Fibroblast of skin of left biceps (primary cell): ENCODE measurements at places on chromosomes 3 and 15.
A peak's percentile ranks its signal among the peaks of the same experiment; 100 is the strongest.

- DNase-seq = no peak
These were observed 53.0 kb upstream of the STXBP5L start for GRCh38 chr3:120854908-120855526.

DNA sequence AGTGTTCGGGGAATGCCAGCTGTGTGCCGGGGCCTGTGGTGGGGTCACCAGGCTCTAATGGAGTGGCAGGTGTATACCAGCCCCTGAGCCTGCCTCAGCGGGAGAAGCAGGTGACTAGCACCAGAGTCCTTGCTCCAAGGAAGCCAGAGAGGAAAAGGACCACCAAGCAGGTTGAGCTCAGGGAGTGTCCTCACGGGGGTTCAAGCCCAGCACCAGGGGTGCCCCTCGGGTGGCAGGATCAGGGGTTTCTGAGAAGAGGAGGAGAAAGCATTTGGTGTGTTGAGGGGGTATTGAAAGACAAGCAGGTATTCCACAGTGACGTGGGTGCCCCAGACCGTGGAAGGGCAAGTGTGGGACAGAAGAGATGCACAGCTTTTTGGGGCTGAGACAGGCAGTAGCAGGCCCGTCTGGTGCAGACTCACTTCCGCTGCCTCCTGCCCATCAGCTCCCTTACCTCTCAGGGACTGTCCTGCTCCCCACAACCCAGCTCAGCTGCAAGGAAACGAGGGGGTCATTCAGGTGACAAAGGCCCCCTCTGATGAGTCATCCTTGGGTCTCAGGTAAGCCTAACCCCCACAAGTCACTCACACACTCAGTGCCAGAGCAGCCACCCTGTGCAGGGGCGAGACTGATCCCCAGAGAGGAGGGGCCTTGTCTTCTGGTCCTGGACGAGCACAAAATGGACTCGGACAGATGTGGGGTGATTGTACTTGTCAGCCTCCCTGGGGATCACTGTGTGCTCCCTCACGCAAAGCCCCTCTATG is 21.4 kb upstream of the POC1A start:
- no peak for DNase-seq

GRCh38 chr3:56314842-56315241 is 153.4 kb downstream of the ERC2 start:
- DNase-seq = peak; percentile 20

DNA sequence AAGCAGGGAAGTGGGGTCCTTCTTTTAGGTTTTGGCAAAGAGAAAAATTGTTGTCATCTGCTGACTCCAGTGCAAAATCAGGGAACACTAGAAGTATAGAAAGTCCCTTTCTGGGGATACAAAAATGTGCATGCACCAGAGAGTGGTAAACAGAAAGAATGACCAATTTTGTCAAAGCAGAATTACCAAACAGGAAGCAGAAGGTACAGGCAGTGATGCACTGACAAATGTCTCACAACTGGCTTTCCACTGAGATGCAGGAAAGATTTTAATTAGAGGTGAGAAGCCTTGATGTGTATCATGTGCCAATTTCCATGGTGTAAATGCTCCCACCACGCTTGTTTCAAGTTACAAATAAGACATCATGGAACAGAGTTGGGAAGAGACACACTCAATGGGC is 66.0 kb downstream of the TRIM69 start:
- DNase-seq = no peak

DNA sequence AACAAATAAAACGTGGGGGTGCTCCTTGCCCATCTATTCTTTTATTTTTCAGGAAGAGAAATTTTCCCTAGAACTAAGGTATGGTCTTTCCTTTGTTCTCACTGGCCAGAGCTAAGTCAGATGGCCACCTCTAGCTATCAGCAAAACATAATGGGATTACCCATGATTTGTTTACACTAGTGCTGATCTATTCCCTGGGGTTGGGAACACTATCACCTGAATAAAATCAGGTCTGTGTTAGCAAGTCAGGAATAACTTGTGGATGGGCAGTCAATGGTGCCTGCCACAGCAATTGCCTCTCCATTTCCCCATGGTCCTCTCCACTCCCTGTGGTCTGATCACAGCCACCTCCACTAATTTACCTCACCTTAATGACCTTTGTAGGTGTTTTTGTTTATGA is 181.7 kb upstream of the CADPS start:
- no peak for DNase-seq

GRCh38 chr15:50997371-50998051 is 89.0 kb downstream of the AP4E1 start:
- DNase-seq = no peak

DNA sequence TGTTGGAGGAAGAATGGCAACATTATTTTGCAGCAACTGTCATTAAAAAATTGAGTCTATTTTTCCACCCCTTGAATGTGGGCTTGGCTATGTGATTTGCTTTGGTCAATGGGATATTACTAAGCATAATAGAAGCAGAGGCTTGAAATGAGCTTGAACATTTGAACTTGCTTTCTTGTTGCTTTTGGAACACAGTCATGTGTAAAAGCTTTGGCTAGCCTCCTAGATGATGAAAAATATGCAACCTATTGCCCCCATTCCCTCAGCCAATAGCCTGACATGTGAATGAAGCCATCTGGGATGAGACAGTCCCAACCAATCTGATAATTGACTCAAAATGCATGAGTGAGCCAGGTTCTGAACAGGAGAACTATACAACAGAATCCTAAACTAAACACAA is 78.4 kb downstream of the PLSCR2 start:
- DNase-seq = peak; percentile 66

- DNase-seq = no peak
These were observed 10.9 kb downstream of the CCDC13 start for GRCh38 chr3:42762046-42762724.

GRCh38 chr3:30680789-30681648 is 74.6 kb downstream of the TGFBR2 start:
- peak; percentile 79 for DNase-seq

DNA sequence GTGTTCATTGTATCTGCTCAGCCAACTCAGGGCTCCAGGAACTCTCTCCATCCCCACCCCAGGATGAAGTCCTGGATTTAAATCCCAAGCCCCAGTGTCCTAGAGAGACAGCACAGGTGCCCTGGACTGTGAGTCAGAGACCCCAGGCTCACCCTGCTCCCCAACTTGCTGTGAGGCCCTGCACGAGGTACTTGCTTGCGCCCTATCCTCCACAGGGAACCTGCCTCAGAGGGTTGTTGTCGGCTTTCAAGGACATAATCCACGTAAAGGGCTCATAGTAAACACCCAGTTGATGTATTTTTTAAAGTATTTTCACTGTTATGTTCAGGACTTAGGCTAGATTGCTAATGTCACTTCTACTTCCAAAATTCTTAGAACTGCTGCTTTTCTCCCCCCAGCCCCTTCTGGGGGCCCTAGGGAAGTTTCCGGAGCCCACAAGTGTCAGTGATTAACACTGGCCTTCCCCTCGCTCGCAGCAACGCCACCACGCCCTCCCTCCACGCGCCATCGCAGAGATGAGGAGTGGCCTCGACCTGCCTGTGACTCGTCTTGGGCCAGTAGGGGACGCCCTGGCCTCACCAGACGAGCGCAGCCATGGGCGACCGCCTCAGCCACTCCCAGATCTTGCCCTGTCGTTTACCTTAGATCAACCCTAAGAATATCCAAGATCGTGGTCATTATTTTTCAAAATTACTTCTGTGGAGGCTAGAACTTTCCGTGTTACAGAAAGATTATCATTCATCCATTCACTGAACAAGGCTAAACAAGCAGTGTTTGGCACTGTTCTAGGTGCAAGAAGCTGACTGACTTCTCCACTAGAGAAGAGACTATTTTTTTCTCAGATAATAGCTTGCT is 6.0 kb upstream of the SRP14 start:
- DNase-seq = no peak

DNA sequence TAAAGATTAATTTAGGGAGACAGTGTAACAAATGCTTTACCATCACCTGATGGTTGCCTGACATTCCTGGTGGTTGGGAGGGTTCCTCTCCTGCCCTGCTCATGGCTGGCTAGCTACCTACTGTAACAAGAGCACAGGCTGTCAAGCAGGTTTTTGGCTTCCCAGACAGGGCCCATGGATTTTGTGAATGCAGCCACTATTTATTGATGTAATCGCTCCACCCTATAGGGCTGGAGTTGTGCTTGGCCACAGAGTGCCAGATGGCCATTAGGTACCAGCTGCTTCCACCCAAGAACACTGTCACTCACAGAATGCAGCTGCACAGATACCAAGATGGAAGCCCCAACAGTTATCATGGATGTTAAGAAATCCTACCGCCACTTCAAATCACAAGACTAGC is 31.0 kb upstream of the KLHL25 start:
- no peak for DNase-seq

GRCh38 chr3:166307756-166308350 is 470.6 kb upstream of the BCHE start:
- no peak for DNase-seq

DNA sequence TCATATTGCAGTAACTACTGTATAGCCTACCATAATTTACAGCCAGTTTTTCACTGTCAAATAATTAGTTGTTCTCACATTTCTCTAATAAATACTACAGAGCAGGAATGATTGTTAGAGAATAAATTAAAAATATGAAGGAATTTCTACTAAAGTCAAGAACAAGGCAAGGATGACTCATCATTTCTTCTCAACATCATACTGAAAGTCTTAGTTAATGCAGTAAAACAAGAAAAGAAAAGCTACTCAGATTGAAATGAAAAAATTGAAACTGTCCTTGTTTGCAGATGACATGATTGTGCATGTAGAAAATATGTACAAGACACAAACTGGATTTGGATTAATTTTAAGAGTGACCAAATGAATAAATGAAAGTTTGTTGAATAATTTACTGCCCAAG is 608.2 kb downstream of the NSUN3 start:
- DNase-seq = no peak

DNA sequence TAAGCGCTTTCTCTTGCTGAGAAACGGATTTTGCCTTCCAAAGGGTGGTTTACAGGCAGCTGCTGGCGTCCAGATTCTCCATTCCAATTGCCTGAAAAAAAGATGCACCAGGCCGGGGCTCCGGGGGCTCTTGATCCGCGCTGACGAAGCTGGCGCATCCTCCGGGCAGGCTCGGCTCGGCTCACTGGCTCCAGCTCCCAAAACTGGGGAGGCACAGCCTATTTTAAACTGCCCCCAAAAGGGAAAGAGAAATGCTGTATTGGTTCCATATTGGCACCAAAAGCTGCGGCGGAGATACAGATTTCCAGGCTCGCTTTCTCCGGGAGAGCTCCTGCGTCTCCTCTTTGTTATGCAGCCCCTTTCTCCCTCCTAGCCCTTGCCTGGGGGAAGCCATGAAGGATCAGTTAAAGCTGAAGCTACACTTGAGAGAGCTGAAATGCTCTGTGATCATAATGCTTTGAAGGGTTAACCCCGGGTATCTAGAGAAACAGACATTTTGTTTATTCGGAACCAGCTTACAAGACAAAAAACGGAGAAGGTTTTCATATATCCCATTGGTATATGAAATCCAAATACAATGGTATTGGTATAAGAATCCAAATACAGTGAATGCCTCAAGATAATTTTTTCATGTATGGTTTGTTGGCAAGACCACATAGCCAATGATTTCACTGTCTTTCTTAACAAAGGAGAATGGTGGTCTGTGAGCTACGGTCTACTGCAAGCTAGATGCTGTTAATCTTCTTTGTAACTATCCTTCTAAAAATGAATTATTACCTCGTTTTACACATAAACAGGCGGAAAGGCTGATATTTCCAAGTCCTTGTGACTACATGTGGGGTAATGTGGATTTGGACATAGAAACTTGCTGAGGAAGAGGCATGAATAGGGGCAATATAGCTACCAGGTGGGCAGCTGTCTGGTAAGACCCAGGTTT is 693 bp downstream of the CD200 start:
- DNase-seq = no peak

DNA sequence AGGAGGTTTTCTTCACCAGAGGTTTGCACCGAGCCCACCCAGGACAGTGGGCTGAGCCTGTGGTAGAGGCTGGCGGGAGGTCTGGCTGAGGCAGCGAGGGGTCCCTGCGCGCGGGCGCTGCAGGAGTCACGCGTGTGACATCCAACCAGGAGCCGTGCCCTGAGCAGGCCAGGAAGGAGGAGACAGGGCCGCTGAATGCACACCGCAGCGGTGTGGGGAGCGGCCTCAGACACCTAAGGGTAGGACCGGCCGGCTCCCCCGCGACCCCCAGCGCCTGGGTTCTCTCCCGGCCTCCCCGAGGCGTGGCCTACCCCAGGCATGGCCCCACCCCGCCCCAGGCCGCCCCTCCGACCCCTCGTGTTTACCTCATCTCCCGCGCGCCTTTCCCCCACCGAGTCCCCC is 412 bp downstream of the SLC41A3 start:
- DNase-seq = no peak

DNA sequence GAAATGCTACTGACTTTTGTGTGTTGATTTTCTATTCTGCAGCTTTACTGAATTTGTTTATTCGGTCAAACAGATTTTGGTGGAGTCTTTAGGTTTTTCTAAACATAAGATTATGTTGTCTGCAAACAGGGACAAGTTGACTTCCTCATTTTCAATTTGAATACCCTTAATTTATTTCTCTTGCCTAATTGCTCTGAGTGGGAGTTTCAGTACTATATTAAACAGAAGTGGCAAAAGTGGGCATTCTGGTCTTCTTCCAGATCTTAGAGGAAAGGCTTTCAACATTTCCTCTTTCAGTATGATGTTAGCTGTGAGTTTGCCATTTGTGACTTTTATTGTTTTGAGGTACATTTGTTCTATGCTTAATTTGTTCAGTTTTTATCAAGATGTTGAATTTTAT is 268.5 kb downstream of the WNT5A start:
- no peak for DNase-seq
